Lung (tissue), 17 donors: ENCODE measurements at places on chromosomes 2 and 18. TPM values are rescaled to one million over a fixed set of nuclear protein-coding genes. Genes with fewer than 3 reads are reported as not detected.

GRCh38 chr2:234808907-234809306 lies 142.9 kb upstream of the SH3BP4 start:
- DNase-seq, result no peak

GRCh38 chr2:76984359-76984758 lies 537.8 kb downstream of the LRRTM4 start:
- DNase-seq, result peak; percentile 25

- DNase-seq, result peak; percentile 72
Observed at GRCh38 chr2:23404426-23404825, 19.4 kb downstream of the KLHL29 start.

DNA sequence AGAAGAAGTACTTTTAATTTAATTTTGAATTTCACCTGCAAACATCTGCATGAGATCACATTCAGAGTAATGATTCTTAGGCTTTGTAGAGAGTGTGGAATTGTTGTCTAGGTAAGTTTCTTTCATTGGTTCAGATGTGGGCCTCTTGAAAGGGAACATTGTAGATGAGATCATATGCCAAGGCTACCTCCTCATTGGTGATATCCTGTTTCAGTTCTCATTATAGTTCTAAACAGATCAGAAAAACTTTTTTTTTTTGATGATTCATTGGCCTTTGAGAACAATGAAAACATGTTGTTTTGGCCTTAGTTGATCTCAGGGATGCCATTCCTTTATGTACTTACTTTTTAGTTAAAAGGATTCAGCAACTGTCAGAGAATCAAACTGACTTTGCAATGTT lies 44.5 kb downstream of the EML6 start:
- DNase-seq, result no peak

GRCh38 chr2:223952280-223952968 lies 4.8 kb upstream of the MRPL44 start:
- no peak for DNase-seq

DNA sequence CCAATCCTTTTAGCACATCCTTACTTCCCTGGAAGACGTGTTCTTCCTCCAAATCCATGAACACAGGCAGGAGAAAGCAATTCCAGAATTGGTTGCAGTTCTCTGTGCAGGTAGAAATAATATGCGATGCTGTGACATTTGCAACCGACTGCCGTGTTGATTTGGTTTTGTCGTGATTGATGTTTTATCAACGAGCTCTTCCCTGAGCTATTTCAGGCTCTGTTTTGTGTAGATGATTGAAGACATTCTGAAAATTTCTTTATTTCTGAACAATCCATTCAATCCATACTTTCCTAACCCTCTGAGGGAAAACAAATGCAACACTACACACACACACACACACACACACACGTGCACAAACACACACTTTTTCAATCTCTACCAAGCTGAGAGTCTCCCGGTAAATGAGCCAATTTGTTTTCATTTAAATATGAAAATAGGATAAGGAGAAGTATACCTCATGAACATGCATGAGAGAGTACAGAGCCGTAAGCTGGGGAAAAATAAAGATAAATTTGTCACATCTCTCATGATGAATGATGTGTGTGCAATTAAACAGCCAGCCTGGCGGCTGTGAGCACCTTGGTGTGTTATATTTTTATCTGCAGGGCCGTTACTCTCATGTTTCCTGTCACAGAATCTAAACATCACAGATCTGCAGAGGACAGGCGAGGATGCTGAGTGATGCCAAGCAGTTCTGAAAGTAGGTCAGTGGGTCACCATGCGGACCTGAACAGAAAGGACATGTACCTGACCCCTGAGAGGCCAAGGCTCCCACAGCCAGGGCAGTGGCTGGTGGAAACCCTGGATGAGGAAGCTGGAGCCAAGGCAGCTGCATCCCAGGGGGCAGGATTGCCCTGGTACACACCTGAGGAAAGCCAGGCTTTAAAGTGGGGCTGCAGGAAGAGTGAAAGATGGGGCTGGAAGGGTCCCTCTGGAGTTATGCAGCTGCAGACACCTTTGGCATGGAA lies 64.8 kb downstream of the PDCL3 start:
- no peak for DNase-seq

DNA sequence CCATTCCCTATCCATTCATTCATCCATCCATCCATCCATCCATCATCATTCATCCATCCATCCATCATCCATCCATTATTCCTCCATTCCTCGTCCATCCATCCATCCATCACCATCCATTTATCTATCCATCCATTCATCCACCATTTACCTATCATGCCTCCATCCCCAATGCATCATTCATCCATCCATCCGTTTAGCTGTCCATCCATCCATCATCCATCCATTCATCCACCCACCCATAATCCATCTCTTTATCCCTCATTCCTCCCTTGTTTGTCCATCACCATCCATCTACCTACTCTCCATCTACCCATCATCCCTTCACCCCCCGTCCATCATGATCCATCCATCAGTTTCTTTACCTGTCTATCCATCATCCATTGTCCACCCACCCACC lies 13.6 kb downstream of the NFATC1 start:
- no peak for DNase-seq

- no peak for DNase-seq
Observed at GRCh38 chr18:76051396-76052226, 443.4 kb downstream of the ZNF516 start.

DNA sequence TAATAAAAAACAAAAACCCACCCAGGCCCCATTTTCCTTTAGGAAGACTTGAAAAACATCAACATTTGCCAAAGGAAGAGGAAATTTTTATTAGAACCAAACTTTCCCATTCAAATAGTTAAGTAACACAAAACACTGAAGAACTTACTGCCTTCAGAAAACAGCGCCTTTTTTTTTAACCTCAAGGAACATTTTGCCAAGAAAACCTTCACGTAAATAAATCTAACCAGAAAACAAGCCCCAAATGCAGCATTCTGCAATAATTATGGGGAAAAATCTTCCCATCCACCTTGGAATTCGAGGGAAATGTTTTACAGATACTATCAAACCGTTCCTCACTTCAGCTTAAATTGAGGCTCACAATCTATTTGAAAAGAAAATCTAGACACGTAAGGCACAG lies 56.4 kb downstream of the ACVR1 start:
- no peak for DNase-seq

GRCh38 chr2:149645391-149645790 lies 57.8 kb upstream of the MMADHC start:
- no peak for DNase-seq

- peak; percentile 86 for DNase-seq
Observed at GRCh38 chr2:33134791-33135560, 188.2 kb downstream of the LTBP1 start.

DNA sequence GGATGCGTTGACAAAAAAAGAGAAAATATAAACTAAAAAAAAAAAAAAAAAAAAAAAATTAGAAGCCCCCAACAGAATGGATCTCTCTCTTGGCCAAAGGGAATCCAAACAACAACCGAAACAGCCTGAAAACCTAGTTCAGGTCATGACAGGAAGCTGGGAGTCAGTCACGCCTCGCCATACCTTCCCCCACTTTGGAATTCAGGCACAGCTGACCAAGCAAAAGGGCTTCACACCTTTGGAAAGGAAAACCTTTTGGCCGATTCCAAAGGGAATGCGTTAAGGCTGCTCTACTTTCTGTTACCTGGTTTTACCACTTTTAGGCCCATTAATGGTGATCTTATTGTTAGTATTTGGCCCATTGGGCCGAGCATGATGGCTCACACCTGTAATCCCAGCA lies 17.9 kb upstream of the RMC1 start:
- DNase-seq, result no peak

GRCh38 chr2:23351388-23352141 lies 33.4 kb upstream of the KLHL29 start:
- peak; percentile 91 for DNase-seq

GRCh38 chr2:98839292-98839691 lies 96.7 kb downstream of the CRACDL start:
- no peak for DNase-seq

GRCh38 chr2:82793711-82794435 lies 1665.2 kb downstream of the SUCLG1 start:
- no peak for DNase-seq

- DNase-seq, result no peak
Observed at GRCh38 chr2:28565720-28566295, 69.9 kb downstream of the PLB1 start.

DNA sequence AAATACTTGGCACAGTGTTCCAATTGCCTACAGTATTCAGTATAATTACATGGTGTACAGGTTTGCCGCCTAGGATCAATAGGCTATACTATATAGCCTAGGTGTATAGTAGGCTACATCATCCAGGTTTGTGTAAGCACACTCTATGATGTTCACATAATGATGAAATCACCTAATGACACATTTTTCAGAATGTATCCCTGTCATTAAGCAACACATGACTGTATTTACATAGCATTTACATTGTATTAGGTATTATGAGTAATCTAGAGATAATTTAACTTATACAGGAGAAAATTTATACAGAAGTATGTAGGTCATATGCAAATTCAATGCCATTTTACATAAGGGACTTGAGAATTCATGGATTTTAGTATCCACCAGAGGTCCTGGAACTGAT lies 35.4 kb downstream of the SCN7A start:
- no peak for DNase-seq

DNA sequence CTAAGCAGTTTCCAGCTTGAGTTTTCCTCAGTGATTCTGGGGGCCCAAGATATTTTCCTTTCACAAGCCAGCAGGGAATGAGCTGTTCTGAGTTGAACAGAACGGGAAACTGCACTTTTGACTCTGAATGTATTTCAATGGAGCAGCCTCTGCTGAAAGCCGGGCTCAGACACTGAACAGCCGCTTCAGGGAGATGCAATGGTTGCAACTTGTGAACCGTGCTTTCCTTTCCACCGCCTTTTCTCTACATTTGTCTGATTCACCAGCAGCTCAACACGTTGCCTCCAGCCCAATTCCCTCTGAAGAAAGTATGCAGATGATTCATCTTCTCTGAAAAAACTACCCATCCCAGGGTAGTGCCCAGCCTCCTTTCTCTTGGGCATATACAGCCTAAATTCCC lies 119.3 kb upstream of the PKDCC start:
- peak; percentile 49 for DNase-seq

GRCh38 chr2:726169-726568 lies 49.0 kb upstream of the TMEM18 start:
- DNase-seq, result no peak

DNA sequence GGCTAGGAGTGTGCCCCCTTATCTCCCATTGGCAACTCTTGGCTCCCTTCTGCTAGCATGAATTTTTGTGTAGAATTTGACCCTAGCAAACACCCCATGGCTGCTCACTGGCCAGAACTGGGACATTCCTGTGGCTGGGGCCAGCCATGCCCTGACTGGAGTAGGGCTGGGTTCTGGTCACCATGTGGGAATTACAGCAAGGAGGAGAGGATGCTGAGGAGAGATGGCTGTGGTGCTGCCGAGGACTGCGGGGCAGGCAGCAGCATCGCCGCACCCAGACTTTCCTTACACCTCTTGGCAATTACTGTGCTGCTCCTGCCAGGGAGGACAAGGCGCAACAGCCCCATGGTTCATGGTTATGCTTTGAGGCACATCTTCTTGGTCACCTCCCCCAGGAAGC lies 12.7 kb downstream of the KCNF1 start:
- no peak for DNase-seq

DNA sequence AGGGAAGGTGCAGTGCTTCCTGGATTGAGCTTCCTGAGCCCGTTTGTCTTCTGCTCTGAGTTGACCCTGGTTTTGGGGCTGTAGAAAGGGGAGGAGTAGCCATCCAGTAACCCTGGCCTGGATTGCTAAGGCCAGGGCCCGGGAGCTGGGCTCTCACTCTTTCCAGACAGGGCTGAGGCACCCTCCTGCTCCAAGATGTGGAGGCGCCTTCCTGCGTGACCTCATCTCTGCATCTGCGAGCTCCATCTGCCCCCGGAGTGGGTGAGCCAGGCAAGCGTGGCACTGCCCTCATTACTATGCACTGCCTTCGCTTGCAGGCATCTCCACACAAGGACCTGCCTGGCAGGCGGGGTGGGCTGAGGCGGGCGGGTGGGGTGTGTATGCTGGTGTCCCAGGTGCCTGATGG lies 58.0 kb downstream of the RAB31 start:
- no peak for DNase-seq

GRCh38 chr2:143034292-143035074 lies 94.7 kb upstream of the ARHGAP15 start:
- peak; percentile 92 for DNase-seq

- no peak for DNase-seq
Observed at GRCh38 chr2:17196380-17196779, 321.9 kb downstream of the RAD51AP2 start.

DNA sequence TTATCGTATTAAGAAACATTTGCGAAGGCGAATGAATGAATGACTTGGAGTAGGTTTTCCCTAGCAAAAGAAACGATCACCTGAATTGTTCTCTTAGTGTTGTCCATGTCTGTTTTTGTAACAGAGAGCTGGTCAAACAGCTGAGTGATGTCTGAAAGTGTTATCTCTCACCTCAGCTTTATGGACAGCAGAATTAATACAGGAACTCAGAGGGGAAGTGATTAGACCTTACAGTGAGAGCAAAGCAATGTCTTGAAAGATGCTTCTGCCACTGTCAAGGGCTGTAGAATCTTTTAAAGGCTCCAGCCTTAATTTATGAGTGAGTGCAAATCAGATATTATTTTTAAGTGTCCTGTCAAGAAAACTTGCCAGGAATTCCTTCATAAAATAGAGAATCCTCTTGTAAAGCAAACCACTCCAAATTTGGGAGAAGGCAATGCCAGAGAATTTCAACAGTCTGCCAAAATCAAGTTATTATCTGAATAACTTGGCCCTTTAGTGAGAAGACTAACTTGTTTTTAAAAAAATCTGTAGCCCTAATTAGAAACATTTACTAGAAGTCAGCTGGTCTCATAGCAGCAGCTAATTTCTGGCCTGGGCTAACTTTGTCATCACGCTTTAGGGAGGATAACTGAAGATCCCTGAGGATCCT lies 60.7 kb downstream of the CDC42EP3 start:
- DNase-seq, result peak; percentile 16

DNA sequence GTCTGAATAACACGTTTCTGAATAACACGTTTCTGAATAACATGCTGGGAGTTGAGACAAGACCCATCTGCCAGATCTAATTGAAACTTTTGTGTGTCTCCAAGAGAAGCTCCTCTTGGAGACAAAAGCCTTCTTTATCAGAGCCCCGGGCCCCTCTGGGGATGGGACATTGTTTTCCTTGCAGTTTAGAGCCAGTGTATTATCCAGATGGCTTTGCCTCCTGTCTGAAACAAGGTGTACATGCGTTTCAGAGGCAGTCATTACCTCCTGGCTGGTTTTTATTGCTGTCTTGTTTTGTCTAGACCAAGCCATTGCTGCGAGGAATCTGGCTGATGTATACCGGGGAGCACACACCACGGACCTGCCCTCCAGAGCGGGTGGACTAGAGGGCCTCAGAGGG lies 7.8 kb downstream of the FOSL2 start:
- DNase-seq, result no peak

Gene ELOA2
- polyA plus RNA-seq, result not detected

Gene AFTPH
- 41.9 TPM for polyA plus RNA-seq

Gene IL1B
- 6.5 TPM for polyA plus RNA-seq

Gene KIAA2012
- polyA plus RNA-seq, result 1.8 TPM

Gene NOL4
- polyA plus RNA-seq, result 0.06 TPM

Gene TEKT4
- polyA plus RNA-seq, result 3.3 TPM

Gene NTSR2
- polyA plus RNA-seq, result not detected
